ENCODE measurements at places on chromosomes 16 and 17.

- no peak for DNase-seq
Observed at GRCh38 chr17:70313086-70313852, 143.9 kb downstream of the KCNJ2 start.

DNA sequence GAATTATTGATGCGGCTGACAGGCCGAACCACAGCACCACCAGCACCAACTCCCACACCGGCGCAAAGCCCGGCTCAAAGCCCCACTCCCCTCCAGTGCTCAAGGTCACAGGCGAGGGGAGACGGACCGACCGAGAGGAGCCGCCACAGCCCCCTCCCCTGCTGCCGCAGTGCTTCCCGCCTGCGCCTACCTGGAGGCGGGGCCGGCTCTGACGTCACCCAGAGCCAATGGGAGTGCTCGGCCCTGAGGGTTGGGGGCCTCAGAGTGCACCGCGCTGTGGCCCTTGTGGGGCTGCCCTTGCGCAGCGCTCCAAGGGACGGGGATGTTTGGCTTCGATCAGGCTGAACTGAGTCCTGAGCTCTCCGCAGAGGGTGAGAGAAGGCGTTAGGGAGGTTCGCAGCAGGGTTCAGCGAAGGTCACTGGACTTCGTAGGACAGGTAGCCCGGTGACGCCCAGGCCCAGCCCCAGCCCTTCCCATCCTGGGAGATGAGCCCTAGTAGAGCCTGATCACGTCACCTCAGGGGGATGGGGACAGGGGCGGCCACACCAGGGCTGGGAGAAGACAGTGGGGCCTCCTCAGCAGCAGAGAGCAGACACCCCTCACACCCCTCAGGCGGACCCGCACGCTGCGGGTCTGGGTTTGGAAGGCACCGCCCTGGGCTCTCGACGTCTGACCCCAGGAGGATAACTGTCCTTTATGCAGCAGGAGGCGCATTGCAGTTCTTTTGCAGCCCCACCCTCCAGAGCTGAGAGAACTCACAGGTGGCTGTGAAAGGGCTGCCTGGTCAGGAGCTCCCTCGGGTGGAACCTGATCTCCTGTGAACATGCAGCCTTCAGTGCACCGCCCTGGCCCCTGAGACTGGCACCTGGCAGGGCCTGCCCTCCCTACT, 1.5 kb downstream of the NDRG4 start:
- DNase-seq = peak; percentile 81

DNA sequence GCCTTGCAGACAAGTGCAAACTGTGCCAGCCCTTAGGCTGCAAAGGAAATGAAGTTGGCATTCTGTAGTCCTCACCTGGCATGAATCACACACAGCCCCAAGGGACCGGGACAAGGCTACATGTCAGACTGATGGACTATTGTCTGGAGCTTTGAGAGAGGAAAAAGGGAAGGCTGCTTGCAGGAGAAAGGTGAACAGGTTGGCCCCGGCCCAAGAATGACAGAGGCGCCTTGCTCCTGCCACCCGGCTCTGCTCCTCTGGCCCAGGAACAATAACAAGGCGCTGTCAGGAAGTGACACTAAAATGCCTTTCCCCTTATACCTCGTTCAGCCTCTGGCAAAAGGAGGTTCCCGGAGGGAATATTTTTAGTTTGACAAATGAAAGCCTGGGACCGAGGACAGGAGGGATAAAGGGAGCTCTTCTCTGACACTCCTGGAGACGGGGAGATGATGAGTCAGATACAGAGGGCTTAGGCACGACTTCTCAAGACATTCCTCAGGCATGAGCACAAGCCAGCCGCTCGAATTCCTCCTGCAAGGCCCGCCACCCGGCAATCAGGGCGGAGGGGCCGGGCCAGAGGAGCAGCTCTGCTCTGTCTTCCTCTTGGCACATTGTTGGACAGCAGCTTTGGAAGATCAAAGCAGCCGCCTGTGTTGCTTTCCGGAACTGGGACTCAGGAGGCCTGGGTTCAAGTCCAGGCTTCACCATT, 105.8 kb downstream of the NOG start:
- DNase-seq = no peak

DNA sequence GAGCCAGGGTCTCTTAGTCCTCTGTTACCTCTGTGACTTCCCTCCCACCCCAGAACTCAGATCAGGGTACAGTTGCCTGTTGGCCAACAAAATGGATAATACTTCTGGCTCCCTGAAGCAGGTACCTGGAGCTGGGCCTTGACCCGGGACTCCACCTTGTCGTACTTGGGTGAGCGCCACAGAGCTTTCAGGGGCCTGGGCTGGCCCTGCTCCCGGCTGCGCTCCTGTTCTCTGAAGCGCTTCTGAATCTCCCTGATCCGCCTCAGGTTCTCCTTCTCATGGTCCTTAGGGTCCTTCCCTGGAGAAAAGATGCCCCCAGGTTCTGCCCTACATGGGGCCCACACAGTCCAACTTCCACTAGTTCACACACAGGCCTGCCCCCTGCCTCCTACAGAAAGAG, 1.7 kb downstream of the ENKD1 start:
- DNase-seq = no peak

- no peak for DNase-seq
Observed at GRCh38 chr17:46120078-46120477, 73.2 kb downstream of the KANSL1 start.

GRCh38 chr17:80117491-80118401, 16.4 kb downstream of the GAA start:
- DNase-seq = no peak

DNA sequence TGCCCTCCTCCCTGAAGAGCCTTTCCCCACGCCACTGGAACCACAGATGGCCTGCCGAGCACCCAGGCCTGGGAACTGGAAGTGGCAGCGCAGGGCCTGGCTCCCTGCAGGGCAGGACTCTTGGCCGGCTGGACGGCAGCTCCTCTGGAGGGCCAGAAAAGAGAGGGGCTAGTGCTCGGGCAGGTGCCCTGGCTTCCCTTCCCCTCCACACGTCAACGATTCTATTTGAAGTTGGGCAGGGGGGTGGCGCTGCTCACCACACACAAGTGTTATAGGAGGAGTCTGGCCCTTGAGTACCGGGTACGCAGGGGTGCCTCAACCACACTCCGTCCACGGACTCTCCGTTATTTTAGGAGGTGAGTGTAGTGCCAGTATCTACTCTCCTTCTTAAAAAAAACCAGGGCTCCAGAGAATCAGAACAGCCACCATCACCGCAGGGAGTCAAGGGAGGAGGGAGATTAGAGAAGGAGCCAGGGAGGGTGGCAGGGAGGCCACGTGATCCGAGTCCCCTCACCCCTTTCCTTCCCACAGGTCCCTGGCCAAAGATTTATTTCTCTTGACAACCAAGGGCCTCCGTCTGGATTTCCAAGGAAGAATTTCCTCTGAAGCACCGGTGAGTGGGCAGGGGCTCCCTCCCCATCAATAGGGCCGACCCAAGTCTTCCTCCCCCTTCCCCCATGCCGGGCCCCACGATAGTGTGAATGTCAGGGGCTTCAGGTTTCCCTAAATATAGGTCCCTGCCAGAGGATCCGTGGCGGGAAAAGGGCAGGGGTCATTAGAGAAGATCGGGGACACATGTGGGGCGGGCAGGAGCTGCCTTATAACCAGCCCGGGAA, 1.4 kb upstream of the ALDOA start:
- DNase-seq = peak; percentile 76

- DNase-seq = no peak
Observed at GRCh38 chr16:79752396-79752795, 151.9 kb upstream of the MAF start.

DNA sequence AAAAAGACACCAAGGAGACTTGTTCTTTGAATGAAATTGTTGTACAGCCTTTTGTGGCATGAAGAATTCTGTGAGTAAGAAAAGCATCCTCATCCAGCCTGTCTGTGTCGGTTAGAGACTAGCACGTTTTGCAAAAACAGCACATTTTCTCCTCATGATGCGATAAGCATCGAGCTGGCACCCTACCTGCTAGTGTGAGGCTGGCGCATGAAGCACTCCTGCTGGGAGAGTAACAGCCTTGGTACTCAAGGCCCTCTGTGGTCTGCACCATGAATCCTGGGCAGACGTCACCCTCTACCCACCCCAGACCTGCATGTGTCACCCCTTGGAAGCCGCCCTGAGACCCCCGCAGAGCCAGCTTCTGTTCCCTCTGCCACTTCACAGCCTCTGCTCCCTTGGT, 92.6 kb upstream of the TMEM132E start:
- no peak for DNase-seq

DNA sequence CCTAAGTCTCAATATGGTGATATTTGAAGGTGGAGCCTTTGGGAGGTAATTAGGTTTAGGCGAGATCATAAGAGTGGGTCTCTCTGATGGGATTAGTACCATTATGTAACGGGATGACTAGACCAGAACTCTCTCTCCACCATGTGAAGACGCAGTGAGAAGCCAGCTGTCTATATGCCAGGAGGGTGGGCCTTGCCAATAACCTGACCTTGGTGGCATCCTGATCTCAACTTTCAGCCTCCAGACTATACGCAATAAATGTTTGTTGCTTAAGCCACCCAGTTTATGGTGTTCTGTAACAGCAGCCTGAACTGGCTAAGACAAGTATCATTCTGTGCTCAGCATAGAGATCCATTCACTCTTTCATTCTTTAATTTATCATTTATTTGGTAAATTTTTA, 167.2 kb upstream of the CDH11 start:
- no peak for DNase-seq

GRCh38 chr16:28823291-28823872, 583 bp downstream of the ATXN2L start:
- peak; percentile 33 for DNase-seq

DNA sequence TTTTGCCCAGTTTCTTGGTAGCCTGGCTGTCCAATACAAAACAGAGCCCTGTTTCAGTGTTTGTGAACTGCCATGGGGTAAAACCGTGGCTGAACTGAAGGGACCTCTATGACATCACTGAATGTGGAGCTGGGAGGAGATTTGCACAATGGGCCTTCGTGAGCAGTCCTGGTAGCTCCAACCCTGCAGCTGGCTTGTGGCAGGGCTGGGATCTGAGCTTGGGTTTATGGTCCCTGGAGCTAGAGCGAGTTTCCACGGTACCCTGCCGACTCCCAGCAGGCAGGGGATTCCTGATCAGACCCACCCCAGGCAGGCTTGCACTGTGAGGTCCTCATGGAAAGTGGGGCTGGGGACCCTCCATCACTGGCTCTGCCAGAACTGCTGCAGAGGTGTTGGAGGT, 247.0 kb downstream of the GSG1L start:
- DNase-seq = no peak
